Stimulated activated CD4-positive, alpha-beta T cell treated with anti-CD3 and anti-CD28 coated beads, Interleukin-4, amount 100 ng/mL, for 1 hour (primary cell): ENCODE measurements at places on chromosomes 5 and 9.
A peak's percentile ranks its signal among the peaks of the same experiment; 100 is the strongest.

- DNase-seq = no peak
These were observed 132.5 kb downstream of the GABRB2 start for GRCh38 chr5:161414037-161414436.

- no peak for DNase-seq
These were observed 145.7 kb downstream of the ZSWIM6 start for GRCh38 chr5:61477788-61478187.

GRCh38 chr9:136345281-136346156 lies 18.0 kb downstream of the DNLZ start:
- no peak for DNase-seq

DNA sequence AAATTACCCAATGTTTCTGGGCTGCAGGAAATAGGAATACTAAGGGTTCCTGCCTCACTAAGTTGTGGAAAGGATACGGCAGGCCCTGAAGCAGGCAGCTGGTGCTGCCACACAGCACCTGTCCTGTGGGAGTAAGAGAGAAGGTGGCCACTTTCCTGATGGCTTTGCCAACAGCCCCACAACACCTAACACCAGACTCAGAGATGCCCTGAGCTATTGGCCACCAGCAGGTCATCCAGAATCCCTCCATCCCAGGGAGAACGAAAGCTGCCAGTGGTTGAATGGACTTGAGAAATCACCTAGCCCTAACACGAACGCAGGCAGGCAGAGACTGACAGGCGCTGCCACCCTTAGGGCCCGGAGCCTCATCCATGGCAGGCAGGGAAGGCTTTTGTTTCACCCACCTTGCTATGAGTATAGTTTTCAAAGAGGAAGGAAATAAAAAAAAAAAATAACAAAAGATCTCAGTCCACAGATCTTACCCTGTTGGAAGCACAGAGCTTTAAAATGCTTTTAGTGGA lies 82.2 kb downstream of the DCP2 start:
- no peak for DNase-seq

DNA sequence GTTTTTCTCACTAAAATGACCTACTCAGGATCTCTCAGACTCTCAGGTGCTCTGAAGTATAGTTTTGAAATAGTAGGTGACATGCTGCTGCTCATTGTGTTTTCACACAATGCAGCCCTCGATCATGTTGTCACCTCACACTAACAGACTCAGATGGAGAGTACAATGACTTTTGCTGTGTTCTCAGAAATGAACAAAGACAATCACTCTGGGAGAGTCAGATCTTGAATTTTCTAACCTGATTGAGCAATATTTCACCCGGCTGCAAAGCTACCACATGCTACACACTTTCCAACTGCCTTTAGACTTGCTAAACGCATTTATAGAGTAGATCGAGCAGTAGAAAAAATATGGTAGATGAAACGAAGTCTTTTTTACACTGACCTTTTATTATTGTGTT lies 113.4 kb downstream of the ST8SIA4 start:
- DNase-seq = no peak

- DNase-seq = no peak
These were observed 50.8 kb downstream of the PLCXD3 start for GRCh38 chr5:41459557-41459956.

DNA sequence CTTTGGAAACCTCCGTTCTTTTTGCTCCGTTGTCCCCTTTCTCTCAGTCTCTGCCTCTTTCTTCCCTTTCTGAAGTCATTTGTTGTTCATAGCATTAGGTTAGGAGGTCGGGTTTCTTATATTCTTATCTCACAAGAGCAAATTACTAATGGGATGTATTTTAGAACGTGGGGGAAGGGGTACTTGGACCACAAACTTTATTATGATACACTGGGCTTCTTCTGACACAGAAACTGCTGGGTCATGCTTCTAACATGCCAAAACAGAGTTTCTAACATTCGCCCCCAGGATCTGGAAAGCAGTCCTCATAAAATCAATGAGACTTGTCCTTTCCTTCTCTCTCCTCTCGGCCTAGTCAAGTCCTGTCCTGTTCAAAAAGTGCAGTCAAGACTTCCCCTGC lies 334.4 kb downstream of the GADD45G start:
- DNase-seq = no peak

GRCh38 chr9:82295181-82295580 lies 306.6 kb downstream of the SPATA31D1 start:
- no peak for DNase-seq

DNA sequence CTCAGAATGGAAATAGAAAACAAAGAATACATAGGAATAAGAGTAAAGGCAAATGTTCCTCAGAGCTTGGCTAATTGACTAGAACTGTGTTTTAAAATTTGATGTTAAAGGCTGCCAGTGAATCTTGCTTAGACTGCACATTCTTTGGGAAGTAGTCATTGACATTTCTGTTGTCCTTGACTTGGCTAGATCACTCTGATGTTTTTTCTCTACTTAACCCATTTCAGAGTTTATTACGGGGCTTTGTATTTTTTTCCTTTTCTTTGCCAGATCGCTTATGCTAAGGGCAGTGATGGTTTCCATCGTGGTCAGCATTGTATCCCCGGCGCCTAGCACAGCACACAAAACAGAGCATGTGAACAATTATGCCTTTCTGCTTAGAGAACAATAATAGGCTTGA lies 1126.7 kb upstream of the CDH9 start:
- no peak for DNase-seq

GRCh38 chr5:117888688-117889087 lies 1099.7 kb downstream of the DTWD2 start:
- DNase-seq = no peak

GRCh38 chr5:141359790-141360426 lies at the start of gene PCDHGB2:
TSS of gene PCDHGB2 (plus strand) at chr5:141359994. CDS start at chr5:141360136, 142 bp downstream.
- no peak for DNase-seq

DNA sequence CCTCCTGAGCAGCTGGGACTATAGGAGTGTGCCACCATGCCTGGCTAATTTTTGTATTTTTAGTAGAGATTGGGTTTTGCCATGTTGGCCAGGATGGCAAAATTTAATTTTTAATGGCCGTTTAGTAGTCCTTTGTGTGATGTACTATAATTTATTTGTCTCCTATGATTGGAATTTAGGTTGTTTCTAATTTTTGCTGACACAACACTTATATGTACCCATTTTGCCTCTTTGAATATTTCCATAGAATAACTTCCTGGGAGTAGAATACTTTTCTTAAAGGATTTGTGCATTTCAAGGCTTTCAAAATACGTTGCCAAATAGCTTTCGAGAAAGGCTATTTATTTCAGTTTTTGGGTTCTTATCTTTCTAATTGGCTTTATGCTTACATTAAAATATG lies 22.8 kb downstream of the NDFIP1 start:
- DNase-seq = no peak

DNA sequence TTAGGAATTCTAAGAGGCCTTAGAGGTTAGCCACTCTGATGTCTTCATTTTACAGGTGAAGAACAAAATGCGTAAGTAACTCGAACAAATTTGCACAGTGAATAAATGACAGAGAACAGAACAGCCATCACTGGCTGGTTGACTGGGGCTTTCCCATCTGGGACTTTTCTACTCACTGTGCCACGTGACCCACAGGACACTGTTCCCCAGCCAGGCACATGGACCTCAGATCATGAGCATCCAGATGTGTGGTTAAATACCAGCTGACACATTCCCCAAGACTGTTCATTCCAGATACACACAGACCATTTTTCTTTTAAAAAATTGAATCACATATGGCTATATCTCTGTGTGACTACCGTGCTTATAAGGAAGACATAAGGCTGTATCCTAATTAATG lies 25.8 kb upstream of the MED10 start:
- DNase-seq = no peak

- no peak for DNase-seq
These were observed 26.9 kb upstream of the CEP120 start for GRCh38 chr5:123450114-123450513.

DNA sequence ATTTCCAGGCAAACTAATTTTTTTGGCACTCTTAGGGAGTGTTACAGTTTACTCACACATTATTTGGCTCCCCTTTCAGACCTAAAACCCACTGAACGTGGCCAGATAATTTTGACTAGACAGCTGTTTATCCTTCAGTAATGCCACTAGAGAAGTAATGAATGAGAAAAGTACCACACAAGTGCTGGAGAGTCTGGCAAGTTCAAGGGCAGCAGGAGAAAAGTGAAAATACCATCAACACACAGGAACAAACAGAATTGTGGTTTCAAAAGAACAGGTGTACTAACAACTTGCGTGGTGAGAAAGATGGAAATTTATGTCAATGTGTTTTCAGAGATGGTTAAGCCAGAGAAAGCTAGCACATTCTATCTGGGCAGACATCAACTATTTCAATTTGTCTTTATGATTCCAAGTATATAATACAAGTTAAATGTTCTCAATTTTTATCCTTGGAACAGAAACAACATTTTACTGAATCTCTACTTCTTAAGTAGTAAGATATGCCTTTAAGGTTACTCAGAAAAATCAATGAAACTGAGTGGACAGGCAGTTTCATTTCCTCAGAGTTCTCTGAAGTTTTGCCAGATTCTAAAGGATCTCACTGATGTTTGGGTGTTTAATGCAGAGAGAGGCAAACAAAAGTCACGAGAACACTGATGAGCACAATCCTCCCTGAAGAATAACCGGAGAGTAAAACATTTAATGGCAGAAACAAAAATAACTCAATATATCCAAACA lies 91.0 kb downstream of the ARSB start:
- no peak for DNase-seq

DNA sequence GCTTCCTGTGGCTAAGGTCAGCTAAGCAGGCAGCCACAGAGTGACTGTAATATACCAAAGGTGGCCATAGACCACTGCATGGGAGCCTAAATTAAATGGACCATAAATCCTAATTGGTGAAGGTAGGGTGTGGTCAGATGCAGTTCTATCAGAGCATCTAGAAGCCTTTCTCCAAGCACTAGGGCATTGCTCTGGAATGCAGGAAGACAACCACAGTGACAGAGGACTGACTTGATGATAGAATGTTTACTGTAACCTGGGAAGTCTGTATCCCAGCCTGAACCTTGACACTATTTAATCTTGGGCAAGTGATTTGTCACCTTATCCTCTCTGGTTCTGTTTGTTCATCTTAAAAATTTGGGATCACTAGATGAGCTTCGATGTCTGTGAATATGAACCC lies 2.3 kb downstream of the FBXO38 start:
- DNase-seq = no peak

DNA sequence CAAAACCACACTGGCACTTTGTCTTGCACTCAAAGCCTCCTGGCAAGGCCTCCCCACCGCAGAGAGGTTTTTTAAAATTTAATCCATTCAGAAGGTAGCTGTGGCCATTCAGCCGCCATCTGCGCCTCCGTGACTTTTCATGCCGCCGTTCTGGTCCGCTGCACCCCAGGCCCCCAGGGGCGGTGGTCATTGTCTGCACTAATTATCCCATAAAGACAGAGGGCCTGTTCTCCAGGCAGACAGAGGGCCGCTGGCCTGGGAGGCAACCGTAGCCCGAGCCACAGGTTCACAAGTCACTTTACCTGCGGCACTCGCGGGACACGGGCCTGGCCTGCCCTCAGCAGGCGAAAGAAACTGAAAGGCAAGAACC lies 49.4 kb downstream of the EXD3 start:
- no peak for DNase-seq

DNA sequence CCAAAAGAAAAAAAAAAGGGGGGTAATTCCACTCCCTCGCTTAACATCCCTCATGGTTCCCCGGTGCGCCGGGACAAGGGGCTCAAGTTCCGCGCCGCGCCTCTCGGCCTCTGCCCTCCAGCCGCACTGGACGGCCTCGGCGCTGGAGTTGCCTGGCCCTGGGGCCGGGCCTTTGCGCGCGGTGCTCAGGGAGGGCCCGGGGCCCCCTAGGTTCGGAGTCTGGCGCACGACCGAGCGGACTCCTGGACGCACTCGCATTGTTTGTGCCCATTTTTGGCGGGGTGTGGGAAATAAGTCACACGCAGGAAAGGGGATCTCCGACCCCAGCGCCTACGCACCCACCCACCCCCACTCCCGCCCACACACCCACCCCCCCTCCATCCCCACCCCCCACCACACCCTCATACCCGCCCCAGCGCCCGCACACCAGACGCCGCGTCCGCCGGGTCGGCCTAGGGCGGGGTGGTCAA lies 381 bp downstream of the MED22 start:
- DNase-seq = no peak

DNA sequence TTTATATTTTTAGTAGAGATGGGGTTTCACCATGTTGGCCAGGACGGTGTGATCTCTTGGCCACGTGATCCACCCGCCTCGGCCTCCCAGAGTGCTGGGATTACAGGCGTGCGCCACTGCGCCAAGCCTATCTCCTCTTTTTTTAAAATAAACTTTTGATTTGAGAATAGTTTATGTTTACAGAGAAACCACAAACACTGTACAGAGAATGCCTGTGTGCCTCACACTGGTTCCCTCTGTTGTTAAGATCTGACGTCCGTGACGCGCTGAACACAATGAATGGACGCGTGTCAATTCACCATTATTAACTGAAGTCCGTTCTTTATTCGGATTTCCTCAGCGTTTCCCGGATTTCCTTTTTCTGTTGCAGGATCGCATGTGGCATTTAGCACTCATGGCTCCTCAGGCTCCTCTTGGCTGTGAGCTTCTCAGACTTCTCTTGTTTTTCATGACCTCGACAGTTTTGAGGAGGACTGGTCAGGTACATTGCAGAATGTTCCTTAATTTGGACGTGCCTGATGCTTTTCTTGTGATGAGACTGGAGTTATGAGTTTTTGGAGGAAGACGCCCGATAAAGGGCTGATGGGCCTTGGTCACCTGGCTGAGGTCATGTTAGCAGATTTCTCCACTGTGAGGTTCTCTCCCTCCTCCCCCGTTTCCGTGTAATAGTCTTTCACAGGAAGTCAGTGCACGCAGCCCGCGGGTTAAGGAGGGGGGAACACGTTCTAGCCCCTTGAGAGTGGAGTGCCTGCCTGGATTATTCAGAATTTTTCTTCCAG lies 69.6 kb downstream of the ANKRD33B start:
- DNase-seq = peak; percentile 30

DNA sequence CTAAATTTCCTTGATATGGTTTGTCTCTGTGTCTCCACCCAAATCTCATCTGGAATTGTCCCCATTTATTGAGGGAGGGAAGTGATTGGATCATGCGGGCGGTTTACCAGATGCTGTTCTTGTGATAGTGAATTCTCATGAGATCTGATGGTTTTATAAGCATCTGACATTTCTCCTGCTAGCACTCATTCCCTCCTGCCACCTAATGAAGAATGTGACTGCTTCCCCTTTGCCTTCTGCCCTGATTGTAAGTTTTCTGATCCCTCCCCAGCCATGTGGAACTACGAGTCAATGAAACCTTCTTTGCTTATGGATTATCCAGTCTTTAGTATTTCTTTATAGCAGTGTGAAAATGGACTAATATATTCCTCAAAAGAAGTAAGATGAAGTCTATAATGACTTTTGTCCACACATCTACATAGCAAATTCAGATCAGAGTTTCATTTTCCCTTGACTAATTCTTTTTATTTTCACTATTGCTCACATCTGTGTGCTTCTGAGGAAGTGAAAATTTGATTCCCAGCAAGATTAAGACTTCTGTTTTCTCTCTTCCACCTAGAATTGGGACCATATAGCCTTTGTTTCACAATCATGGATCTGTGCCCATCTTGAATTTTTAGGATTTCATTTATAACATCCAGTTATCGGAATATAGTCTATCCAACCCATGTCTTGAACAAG lies 393.5 kb downstream of the DMAC1 start:
- DNase-seq = no peak

GRCh38 chr5:159031513-159031912 lies 68.2 kb downstream of the EBF1 start:
- DNase-seq = no peak

- no peak for DNase-seq
These were observed 225.6 kb downstream of the ARHGEF28 start for GRCh38 chr5:73851471-73852181.

- DNase-seq = no peak
These were observed 241.4 kb downstream of the DRD1 start for GRCh38 chr5:175202463-175203068.
